ENCODE measurements at places on chromosomes 6 and 20.

- DNase-seq, result no peak
These were observed 292.6 kb downstream of the UBE3D start for GRCh38 chr6:82772851-82773717.

GRCh38 chr6:116047173-116047933 lies 13.3 kb downstream of the FRK start:
- no peak for DNase-seq

DNA sequence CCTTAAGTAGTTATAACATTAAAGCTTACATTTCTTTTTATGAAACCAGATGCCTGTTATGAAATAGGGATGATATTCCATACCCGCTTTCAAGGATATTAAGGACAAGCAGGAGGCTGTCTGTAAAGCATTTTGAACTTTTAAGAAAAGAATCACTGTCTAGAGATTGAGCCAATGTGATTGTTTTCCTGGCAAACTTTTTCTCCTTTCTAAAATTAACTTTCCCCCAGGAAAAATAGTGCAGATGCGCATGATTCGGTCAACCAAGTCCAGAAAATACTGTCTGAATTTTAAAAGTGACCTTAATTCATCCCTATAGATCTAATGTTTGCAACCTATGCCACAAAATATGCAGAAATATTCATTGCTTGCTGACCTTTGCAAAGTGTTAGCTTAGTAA lies 15.1 kb upstream of the DEK start:
- DNase-seq, result no peak

- DNase-seq, result no peak
These were observed 43.0 kb downstream of the PXDC1 start for GRCh38 chr6:3708540-3708939.

- DNase-seq, result no peak
These were observed 94.9 kb downstream of the CEBPB start for GRCh38 chr20:50285376-50286173.

- no peak for DNase-seq
These were observed 161.2 kb upstream of the OGFRL1 start for GRCh38 chr6:71127374-71127773.
